ENCODE measurements at places on chromosomes 11 and 22.
A peak's percentile ranks its signal among the peaks of the same experiment; 100 is the strongest.

GRCh38 chr11:129911298-129911697 is 15.9 kb upstream of the NFRKB start:
- no peak for DNase-seq

- DNase-seq, result no peak
Measured at GRCh38 chr22:37932821-37933578, 20.4 kb downstream of the C22orf23 start.

GRCh38 chr11:45665933-45666647 is 668 bp upstream of the CHST1 start:
- no peak for DNase-seq

GRCh38 chr11:101960231-101960630 is 43.9 kb upstream of the ANGPTL5 start:
- no peak for DNase-seq

GRCh38 chr22:25478528-25478927 is 85.9 kb upstream of the GRK3 start:
- no peak for DNase-seq

DNA sequence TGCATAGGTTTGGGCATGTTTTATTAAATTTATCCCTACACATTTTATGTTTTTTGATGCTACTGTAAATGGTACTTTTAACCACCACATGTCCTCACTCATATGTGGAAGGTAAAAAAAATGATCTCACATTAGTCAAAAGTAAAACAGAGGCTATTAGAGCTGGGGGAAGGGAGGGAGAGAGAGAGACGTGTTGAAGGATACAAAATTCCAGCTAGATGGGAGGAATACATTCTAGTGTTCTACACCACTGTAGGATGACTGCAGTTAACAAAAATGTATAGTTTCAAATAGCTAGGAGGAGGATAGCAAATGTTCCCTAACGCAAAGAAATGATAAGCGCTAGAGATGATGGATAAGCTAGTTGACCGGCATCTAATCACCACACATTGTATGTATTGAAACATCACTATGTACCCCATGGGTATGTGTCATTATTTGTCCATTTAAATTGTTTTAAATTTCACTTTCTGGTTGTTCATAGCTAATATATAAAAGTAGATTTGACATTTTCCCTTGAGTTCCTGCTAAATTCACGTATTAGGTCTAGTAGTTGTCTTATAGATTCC is 9.9 kb upstream of the GNB1L start:
- DNase-seq, result no peak

GRCh38 chr11:9643751-9644150 is 20.1 kb upstream of the SWAP70 start:
- no peak for DNase-seq

DNA sequence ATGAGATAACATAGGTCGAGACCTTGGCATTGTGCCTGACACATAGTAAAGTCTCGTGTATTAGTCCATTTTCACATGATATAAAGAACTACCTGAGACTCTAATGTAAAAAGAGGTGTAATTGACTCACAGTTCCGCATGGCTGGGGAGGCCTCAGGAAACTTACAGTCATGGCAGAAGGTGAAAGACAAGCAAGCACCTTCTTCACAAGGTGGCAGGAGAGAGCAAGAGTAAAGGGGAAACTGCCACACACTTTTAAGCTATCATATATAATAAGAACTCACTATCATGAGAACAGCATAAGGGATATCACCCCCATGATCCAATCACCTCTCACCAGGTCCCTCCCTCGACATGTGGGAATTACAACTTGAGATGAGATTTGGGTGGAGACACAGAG is 165.2 kb downstream of the SPON1 start:
- no peak for DNase-seq

- DNase-seq, result no peak
Measured at GRCh38 chr11:112881461-112881860, 79.8 kb upstream of the NCAM1 start.

GRCh38 chr11:103881584-103881983 is 154.9 kb upstream of the DDI1 start:
- DNase-seq, result no peak

DNA sequence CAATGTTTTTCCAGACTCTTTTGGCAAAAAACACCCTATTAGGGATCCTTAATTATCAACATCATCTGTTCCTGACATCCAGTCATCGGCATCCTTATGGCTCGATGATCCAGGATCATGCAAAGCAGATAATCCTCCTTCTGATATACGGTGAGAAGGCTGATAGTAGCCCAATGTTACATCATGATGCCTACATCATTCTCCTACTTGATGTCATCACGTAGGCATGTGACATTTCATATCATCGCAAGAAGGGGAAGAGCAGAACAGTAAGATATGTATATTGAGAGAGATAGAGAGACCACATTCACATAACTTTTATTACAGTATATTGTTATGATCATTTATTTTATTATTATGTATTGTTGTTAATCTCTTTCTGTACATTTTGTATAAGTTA is 168.6 kb downstream of the ADAMTS15 start:
- no peak for DNase-seq

DNA sequence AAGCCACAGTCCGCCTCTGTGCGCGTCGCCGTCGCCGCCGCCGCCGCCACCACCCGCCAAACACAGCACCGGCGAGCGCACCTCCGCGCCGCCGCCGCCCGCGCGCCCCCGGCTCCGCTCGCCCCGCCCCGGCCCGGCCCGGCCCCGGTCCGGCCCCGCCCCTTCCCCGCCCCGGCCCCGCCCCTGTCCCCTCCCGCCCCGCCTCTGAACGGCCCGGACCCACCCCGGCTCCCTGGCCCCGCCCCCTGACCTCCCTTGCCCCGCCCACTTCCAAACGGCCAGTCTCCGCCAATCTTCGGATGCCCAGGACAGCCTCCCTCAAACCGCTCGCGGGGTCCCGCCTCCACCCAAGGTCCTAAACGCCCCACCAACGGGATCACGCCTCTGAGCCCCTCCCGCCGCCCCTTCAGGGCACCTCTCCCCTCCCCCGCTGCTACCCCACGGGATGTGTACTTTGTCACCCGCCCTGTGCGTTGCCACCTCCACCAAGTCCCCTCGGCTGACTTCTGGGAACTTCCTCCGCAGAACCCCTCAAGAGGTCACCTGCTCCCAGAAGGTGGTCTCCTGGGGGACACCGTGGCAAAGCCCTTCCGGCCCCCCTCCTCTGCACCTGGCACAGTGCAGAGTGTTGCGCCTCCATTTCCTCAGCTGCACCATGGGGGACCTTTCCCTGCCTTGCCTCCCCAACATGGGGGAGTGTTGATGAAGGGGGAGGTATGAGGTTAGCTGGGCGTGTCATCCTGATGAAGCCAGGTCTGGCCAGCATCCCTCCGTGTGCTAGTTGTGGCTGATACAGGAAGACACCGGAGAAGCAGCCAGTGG is at the start of gene KIAA0930:
TSS of gene KIAA0930 (minus strand) at position 85 of the 822 bp plus-strand sequence. CDS start 191 bp downstream, outside the sequence.
- peak; percentile 81 for DNase-seq

GRCh38 chr22:29129808-29130140 is 56.9 kb downstream of the KREMEN1 start:
- DNase-seq, result no peak

GRCh38 chr11:96141626-96142025 is 201.4 kb downstream of the MAML2 start:
- DNase-seq, result no peak

DNA sequence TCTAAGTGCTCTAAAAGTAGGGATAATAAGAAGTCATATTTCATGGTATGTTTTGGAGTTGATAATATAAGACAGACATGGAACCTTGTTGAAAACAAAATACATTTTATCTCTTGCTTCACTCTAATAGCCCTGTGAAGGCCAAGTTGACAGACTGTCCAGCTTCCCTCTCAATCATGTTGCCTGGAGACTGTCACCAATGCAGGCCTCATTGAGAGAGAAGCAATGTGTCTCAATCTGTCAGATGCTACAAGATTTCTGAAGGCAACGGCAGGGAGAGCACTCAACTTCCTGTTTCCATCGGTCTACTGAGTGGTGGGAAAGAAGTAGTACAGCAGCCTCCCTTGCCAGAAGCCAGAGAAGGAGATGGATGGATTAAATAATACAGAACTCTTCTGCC is 23.6 kb upstream of the FJX1 start:
- no peak for DNase-seq

DNA sequence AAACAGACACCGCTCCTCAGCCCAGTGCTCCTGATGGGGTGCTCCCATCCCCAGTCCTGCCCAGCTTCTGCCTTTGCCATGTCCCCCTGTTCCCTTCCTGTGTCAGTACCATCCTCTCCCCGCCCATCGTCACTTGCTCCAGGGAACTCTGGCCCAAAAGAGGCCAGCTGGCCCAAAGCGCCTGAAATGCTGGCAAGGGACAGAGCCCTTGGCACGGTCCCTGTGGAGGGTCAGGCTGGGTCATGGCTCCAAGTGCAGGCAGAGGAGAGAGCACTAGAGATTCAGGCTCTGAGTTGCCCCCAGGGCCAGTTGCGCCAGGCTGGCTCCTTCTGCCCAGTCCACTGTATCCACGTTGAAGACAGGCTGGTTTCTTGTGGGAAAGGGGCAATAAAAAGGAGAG is 8.4 kb upstream of the HDHD5 start:
- DNase-seq, result no peak

GRCh38 chr11:102001657-102002338 is 45.4 kb upstream of the CFAP300 start:
- DNase-seq, result no peak

- DNase-seq, result no peak
Measured at GRCh38 chr22:31659246-31659645, 2.8 kb downstream of the PISD start.

DNA sequence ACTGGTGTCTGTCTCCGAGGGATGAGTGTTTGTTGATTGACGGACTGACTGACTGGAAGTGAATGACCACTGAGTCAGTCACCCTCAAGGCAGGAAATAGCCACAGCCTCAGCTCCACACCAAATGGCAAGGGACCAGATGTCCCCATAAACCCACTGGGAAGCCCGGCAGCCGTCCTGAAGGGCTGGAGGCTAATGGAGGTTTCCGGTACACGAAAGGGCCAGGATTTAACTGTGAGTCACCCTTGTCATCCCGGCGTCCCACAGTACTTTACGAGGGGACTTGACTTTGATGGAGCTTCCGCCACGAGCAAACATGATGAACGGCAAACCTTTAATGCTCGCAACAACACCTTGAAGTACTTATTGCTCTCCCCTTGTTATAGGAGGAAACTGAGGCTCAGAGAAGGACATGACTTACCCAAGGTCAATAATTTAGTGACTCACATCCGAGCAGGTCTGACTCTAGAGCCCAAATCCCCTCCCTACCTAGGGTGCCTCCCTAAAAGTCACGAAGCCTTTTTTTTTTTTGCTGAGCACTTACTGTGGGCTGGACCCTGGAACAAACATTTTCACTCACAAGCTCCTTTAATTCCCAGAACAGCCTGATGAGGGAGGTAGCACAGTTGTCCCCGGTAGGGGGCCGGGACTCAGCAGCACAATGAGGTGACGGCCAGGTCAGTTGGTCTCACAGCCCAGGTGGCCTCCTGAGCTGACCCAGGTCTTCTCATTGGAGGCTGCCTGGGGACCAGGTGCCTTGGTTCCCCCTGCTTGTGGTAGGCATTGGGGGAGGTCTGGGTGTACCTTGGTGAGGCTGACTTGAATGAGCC is 25.2 kb upstream of the GCAT start:
- DNase-seq, result no peak

GRCh38 chr11:118699506-118700220 is 20.2 kb upstream of the TREH start:
- peak; percentile 44 for DNase-seq

DNA sequence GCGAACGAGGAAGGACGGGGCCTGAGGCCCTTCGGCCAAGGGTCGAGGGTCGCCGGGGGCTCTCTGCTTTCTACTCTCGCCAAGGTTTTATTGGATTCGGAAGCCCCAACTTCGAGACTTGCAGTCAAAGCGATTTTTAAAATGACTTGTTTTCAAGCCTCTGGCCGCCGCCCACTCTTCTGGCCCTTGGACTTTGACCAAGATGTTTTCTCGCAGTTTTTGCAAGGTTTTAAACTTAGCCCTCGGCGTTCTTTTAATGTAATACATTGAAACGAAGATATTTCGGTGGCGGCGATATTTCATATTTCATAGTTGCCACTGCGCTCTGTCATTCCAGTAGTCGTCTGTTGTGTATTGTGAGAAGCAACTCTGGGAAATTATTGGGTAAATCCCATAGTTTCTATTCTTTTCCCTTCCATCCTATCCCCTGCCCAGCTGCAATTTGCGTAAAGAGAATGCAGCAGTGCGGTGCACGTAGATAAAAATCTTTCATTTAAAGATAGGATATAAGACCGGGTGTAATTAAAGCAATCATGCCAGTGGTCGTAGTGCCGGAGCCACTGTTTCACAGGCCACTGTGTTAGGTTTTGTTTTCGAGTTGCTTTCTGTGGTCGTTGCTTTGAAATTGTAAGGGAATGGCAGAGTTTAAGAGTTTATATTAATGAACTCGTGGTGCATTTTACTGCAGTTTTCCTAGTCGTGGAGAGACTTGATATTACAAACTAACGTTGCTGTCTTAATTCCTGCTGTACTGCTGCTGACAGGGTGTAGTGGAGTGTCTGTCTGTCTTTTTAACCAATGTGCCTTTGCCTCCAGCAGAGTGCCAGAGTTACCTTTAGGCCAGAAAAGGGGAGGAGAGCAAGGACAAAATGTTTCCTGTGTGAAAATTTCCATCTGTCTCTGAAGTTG is 702 bp downstream of the BIRC2 start:
- DNase-seq, result no peak

- DNase-seq, result no peak
Measured at GRCh38 chr11:2790568-2790921, 90.8 kb upstream of the KCNQ1OT1 start.

GRCh38 chr11:35486934-35487333 is 38.5 kb downstream of the PAMR1 start:
- no peak for DNase-seq

DNA sequence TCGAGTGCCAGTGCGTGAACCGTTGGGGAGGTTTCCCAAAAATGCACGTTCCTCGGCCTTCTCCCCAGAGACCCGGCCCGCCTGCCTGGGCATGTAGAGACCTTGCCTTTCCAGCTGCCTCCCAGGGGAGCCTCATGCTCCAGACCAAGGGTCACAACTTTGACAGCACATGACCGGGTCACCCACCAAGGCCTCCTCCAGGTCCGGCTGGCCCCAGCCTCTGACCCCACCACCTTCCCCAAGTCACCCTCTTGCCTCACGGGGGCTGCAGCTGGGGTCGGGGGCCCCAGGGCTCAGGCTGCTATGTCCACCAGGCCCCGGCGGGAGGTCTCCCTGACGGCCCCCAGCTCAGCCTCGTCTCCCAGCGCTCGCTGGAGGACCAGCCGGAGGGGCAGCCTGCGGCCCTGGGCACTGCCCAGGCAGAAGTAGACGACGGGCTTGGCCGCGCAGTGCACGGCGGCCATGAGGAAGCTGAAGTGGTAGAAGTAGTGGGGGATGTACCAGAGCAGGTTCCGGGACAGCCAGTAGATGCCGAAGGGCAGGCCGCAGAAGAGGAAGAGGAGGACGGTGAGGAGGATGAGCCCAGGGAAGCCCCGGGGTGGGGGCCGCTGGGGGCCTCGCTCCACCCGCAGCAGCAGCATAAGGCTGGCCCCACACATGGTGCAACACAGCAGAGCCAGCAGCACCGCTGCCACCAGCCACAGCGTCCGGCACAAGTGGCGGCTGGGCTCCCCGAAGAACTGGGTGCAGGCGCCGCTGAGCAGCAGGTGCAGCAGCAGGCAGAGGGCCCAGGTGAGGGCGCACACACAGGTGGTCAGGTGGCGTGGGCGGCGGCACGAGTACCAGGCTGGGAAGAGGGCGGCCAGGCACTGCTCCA is 4.4 kb downstream of the MRGPRE start:
- no peak for DNase-seq

All from stimulated activated CD8-positive, alpha-beta memory T cell treated with anti-CD3 and anti-CD28 coated beads, Interleukin-7, amount 100 ng/mL, for 4 hours (primary cell).